Spleen (tissue), 13 donors: ENCODE measurements at places on chromosomes 3 and 15.

- no peak for DNase-seq
Measured at GRCh38 chr3:3589715-3590130, 209.5 kb upstream of the LRRN1 start.

GRCh38 chr15:57256939-57257338, 119.4 kb upstream of the CGNL1 start:
- DNase-seq: no peak

DNA sequence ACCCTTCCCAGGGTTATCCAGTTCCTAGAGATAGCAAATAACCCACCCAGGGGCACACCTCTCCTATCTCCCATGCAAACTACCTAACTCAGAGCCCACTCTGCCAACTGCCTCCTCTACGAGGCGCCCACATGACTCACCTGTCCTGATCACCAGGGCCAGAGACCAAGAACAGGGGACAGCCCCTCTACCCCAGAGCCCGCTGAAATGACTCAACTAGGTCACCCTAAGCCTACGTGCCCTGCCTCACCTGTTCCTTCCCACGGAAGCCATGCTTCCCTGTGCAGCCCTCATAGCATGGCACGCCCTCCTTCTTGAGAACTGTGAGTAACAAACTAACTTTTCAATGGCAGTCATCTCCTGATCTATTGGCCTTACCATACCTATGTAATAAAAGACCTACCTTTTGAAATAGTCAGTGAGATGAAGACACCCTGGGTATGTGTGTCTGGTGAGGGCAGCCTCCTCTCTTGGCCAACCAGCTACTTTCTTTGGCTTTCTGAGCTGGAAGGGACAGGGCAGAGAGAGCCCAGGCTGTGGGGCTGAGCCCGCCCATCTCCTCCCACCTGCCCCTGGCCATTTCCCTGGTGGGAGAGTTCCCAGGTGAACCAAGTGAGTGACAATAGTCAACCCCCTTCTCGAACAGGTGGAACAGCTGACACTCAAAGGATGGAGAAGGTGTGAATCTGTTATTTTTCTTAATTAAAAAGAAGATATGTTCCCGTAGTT, 25.5 kb upstream of the PRR23E start:
- no peak for DNase-seq

GRCh38 chr3:159616234-159616825, 372.3 kb upstream of the IL12A start:
- no peak for DNase-seq

GRCh38 chr3:123877965-123878364, 6.2 kb downstream of the MYLK start:
- no peak for DNase-seq

GRCh38 chr3:70803891-70804290, 491.5 kb upstream of the MDFIC2 start:
- no peak for DNase-seq

DNA sequence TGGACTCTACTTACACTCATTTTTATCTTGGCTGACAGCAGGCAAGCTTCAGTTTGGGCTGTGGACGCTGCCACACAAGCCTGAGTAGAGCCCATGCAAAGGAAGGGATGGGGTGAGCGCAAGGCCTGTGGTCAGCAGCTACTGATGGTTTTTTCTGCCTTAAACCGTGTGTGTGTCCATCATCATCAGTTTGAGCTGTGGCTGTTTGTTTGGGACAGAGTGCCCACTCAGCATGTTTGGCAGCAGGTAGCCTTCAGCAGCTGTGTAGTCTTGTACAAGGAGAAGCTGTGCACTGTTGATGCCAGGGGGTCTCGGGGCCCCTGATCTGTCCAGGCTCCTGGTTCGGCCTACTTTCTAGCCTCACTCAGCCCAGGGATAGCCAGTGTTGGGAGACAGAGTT, 3.5 kb downstream of the RBM15B start:
- DNase-seq: no peak

DNA sequence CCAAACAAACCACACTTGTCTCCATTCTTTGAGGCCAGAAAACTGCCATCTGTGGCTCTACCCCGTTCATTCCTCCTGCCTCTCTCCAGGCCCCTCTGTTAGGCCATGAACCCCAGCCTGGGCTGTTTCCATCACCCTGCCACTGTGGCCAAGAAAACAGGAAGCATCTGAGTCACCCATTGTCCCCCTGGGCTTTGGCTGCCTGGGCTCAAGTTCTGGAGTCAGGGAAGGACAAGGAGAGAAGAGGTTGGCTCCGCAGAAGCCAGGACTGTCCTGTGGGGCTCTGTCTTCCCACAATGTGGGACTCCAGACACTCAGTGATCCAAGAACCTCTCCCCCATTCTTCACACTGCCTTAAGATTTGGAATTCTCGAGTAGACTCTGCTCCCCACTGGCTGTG, 14.8 kb upstream of the LCTL start:
- DNase-seq: no peak
